Psoas muscle (tissue), 8 donors: ENCODE measurements at places on chromosomes 5 and 9.

DNA sequence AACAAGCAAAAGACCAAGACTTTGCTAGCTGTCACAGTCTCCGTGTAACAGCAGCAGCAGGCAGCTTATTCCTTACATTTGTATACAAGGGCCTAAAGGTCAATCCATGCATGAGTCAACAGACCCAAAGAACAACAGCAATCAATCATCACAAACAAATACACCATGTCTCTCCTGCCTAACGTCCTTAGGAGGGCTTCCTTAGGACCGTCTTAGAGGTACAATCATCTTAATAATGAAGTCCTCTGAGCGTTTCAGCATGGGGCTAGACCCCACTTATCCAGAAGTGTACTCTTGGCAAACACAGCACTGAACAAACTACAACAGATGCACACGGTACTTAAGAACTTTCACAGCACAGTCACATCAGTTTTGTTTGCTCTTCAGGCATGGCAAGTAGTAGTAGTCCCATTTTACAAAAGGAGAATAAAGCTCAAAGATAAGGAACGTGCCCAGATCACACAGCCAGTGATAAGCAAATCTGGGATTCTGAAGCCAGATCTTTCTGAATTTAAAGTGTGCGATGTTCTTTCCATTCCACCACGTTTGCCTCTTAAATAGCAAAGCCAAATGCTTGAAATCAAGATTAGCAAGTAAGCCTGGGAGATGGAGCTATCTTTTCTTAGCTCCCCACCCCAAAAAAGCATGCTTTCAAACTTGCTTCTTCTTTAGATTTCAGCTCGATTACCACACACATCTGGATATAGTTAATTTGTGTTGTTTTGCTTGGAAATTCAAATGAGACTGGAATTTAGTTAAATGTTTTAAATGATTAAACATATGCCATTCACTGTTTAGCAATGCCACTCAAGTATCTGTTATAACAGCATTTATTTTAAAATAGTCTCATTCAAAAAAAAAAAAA lies 24.2 kb downstream of the PSMB7 start:
- no peaks in the 10 kb centered on the region for H3K27me3 ChIP-seq
- peaks cover 9% of the 10 kb centered on the region for H3K36me3 ChIP-seq
- H3K4me1 ChIP-seq = peaks cover 64% of the 10 kb centered on the region
- DNase-seq = no peak
- H3K4me3 ChIP-seq = no peak overlapping the region

DNA sequence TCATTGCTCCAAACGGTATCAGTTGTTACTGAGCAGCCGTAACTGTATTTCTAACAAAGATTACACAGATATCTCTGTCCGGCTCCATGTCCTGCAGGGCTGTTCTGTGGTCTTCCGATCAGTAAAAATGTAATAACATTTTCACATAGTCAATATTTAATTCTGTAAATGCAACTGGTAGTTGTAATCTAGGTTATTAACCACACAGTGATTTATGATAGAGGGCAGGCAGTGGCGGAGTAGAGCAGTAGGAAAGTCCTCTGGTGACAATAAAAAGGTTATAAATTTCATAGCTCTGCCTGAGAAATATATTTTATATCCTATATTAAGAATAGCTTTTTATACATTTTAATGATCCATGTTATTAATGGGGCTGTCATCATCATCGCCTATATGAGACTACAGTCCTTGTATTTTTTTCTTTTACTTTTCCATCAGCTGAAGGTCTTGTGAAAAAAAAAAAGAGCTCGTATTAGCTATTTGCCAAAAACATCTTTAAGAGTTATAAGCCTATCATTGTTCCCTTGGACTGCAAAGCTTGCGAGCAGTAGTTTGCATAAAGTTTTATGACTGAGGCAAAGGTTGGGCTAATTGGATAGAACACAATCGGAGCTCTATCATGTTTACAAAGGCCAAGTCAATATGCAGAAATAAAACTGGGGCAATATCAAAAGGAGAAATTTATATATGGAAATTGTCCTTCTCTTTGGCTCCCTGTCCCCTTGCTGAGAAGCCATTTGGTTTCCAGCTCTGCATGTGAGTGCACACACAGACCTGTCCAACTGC lies 648.0 kb downstream of the IRX1 start:
- no peaks in the 10 kb centered on the region for H3K36me3 ChIP-seq
- no peak overlapping the region for H3K27ac ChIP-seq
- no peaks in the 10 kb centered on the region for H3K27me3 ChIP-seq

- no peaks in the 10 kb centered on the region for H3K36me3 ChIP-seq
- no peaks in the 10 kb centered on the region for H3K4me1 ChIP-seq
- no peak for DNase-seq
- H3K27me3 ChIP-seq = peaks cover 4% of the 10 kb centered on the region
- no peak overlapping the region for H3K4me3 ChIP-seq
These were observed 26.3 kb downstream of the NMUR2 start for GRCh38 chr5:152378730-152379129.

- no peak overlapping the region for H3K27ac ChIP-seq
- no peak overlapping the region for H3K4me3 ChIP-seq
- DNase-seq = no peak
- H3K27me3 ChIP-seq = no peaks in the 10 kb centered on the region
These were observed 1000.2 kb downstream of the NR2F1-AS1 start for GRCh38 chr5:92580814-92581213.

DNA sequence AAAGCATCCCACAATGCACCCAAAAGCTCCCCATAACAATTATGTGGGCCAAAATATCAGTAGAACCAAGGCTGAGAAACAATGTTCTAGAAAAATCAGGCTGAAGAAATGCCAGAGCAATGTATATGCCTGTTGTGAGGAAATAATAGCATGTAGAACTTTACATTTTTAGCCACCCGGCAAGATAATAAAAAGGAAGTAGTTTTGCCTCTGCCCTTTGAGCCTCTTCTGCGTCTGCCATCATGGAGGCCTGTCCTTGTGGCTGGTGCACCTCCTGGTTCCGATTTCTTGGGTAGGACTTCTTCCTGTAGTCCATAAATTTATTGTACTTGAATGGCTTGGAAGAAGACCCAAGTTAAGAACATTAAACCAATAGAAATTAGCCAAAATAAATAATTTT lies 38.9 kb upstream of the TNFAIP8 start:
- no peaks in the 10 kb centered on the region for H3K36me3 ChIP-seq
- no peaks in the 10 kb centered on the region for H3K4me1 ChIP-seq
- H3K4me3 ChIP-seq = no peak overlapping the region
- DNase-seq = no peak
- no peaks in the 10 kb centered on the region for H3K27me3 ChIP-seq

- no peak overlapping the region for H3K4me3 ChIP-seq
- no peak overlapping the region for H3K27ac ChIP-seq
- H3K36me3 ChIP-seq = no peaks in the 10 kb centered on the region
- H3K4me1 ChIP-seq = no peaks in the 10 kb centered on the region
- no peak for DNase-seq
These were observed 149.8 kb upstream of the SLC28A3 start for GRCh38 chr9:84490206-84490841.

GRCh38 chr5:1896602-1897376 lies 14.1 kb upstream of the IRX4 start:
- no peak for DNase-seq
- no peak overlapping the region for H3K27ac ChIP-seq
- H3K27me3 ChIP-seq = peaks cover 21% of the 10 kb centered on the region
- no peaks in the 10 kb centered on the region for H3K4me1 ChIP-seq

GRCh38 chr5:77262697-77263096 lies 52.2 kb downstream of the PDE8B start:
- H3K27ac ChIP-seq = no peak overlapping the region
- no peaks in the 10 kb centered on the region for H3K36me3 ChIP-seq
- no peaks in the 10 kb centered on the region for H3K4me1 ChIP-seq
- H3K27me3 ChIP-seq = no peaks in the 10 kb centered on the region
- no peak for DNase-seq

- no peak overlapping the region for H3K27ac ChIP-seq
- H3K4me1 ChIP-seq = no peaks in the 10 kb centered on the region
- DNase-seq = no peak
- no peaks in the 10 kb centered on the region for H3K36me3 ChIP-seq
- no peaks in the 10 kb centered on the region for H3K27me3 ChIP-seq
These were observed 9.1 kb upstream of the RFK start for GRCh38 chr9:76403352-76403751.

DNA sequence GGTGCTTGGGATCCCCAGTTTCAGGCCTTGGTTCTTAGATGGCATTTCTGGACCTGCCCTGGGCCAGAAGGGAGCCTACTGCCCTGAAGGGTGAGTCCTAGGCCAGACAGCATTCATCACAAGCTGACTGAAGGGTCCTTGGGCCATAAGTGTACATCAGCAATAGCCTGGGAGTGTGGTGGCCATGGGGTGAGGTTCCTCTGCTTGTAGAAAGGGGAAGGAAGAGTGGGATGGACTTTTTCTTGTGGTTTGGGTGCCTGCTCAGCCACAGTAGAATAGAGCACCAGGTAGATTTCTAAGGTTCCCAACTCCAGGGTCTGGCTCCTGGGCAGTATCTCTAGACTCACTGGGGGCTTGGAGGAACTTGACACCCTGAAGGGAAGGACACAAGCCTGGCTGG lies 95.2 kb upstream of the PHF24 start:
- no peaks in the 10 kb centered on the region for H3K27me3 ChIP-seq
- DNase-seq = no peak
- no peak overlapping the region for H3K27ac ChIP-seq
- peaks cover 8% of the 10 kb centered on the region for H3K4me1 ChIP-seq
- no peaks in the 10 kb centered on the region for H3K36me3 ChIP-seq

GRCh38 chr9:110919050-110919435 lies 119.2 kb downstream of the LPAR1 start:
- no peak overlapping the region for H3K4me3 ChIP-seq
- H3K27me3 ChIP-seq = no peaks in the 10 kb centered on the region
- no peak overlapping the region for H3K27ac ChIP-seq
- H3K4me1 ChIP-seq = no peaks in the 10 kb centered on the region

GRCh38 chr9:19807182-19807892 lies 18.5 kb upstream of the SLC24A2 start:
- no peaks in the 10 kb centered on the region for H3K4me1 ChIP-seq
- H3K4me3 ChIP-seq = no peak overlapping the region
- no peak for DNase-seq
- no peak overlapping the region for H3K27ac ChIP-seq

DNA sequence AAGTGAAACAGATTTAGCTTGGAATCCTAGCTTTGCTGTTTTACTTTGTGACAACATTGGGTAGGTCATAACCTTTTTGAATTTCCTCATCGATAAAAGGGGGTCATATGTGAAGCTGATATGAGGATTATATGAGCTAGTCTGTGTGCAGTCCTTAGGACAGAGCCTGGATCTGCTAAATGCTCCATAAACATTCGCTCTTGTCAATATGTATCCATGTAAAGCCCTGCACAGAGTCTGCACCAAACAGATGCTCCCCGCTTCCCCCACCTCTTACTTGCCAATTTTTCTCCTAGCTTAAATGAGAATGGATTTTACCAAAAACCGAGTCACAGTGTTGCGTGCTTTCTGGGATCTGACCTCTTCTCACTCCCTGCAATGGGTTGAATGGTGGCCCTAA lies 5.4 kb downstream of the ANKRD55 start:
- H3K36me3 ChIP-seq = no peaks in the 10 kb centered on the region
- peaks cover 2% of the 10 kb centered on the region for H3K27me3 ChIP-seq
- DNase-seq = no peak
- H3K4me3 ChIP-seq = no peak overlapping the region
- no peak overlapping the region for H3K27ac ChIP-seq

GRCh38 chr5:128399111-128399510 lies 138.9 kb downstream of the FBN2 start:
- H3K36me3 ChIP-seq = no peaks in the 10 kb centered on the region
- H3K27me3 ChIP-seq = no peaks in the 10 kb centered on the region
- no peaks in the 10 kb centered on the region for H3K4me1 ChIP-seq
- H3K27ac ChIP-seq = no peak overlapping the region
- DNase-seq = no peak

DNA sequence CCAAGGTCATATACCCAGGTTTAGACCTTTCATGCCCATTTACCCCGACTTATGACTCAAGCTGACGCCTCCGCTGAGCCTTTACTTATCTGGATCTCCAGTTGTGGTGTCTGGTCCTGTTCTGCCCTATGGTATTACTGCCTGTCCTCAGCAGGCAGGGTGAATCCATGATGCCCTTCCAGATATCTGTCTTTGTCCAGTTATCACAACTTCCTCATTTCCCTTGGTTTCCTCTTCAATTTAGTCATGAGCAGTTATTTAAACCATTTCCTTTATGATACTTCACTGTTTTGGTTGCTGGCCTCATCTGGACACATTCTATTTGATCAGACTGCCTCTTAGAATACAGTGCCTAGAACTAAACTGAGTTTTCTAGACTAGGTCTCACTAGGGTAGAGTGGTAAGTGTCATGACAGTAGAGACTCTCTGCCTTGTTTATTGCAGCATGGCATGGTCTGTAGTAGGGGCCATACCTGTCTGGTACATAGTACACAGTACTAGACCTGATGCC lies 93.3 kb downstream of the MELK start:
- no peaks in the 10 kb centered on the region for H3K4me1 ChIP-seq
- no peak overlapping the region for H3K27ac ChIP-seq
- H3K36me3 ChIP-seq = no peaks in the 10 kb centered on the region
- H3K27me3 ChIP-seq = no peaks in the 10 kb centered on the region
- no peak for DNase-seq

GRCh38 chr5:37075399-37075950 lies 173.7 kb downstream of the CPLANE1 start:
- no peak overlapping the region for H3K4me3 ChIP-seq
- H3K4me1 ChIP-seq = no peaks in the 10 kb centered on the region
- no peak for DNase-seq
- H3K36me3 ChIP-seq = no peaks in the 10 kb centered on the region
- H3K27me3 ChIP-seq = no peaks in the 10 kb centered on the region
- no peak overlapping the region for H3K27ac ChIP-seq

GRCh38 chr5:8396756-8397155 lies 527.8 kb downstream of the MTRR start:
- no peaks in the 10 kb centered on the region for H3K4me1 ChIP-seq
- H3K36me3 ChIP-seq = no peaks in the 10 kb centered on the region
- H3K27me3 ChIP-seq = no peaks in the 10 kb centered on the region
